CD4-positive, CD25-positive, alpha-beta regulatory T cell (primary cell): ENCODE measurements at places on chromosomes 2 and 18. TPM values are rescaled to one million over a fixed set of nuclear protein-coding genes. Genes with fewer than 3 reads are reported as not detected.

Gene XRCC5
- 178 TPM for total RNA-seq

Gene CNDP1
- total RNA-seq = 0.15 TPM

Gene MPV17
- 56.7 TPM for total RNA-seq

Gene CGREF1
- total RNA-seq = not detected

Gene STRN
- total RNA-seq = 34.8 TPM

Gene POU3F3
- total RNA-seq = not detected

Gene FHOD3
- total RNA-seq = not detected

DNA sequence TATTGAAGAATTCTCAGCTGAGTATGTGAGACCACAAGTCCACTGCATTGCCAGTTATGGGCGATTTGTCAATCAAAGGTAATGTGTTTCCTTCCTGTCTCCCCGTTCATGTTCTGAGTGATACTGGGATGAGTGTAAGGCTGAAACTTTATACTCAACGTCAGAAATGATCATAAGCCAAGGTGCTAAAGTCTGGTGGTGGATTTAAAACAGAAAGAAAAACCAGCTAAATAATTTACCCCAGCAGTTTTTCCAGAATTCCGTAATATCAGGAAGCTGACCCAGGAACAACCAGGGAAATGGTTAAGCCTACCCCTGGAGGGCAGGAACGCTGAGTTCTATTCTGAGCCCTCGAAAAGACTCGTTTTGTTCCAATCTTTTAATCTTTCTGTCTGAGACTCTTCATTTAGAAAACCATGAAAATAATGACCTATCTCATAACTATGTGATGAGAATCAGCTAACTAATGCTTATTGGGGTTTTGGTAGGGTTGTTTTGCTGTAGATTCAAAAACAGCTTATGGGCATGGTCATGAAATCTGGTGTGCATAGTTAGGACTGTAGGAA lies 149.6 kb downstream of the LAMA3 start:
- H3K27ac ChIP-seq = no peak overlapping the region
- H3K4me3 ChIP-seq = no peak overlapping the region
- peak; percentile 37 for DNase-seq
- no peaks in the 10 kb centered on the region for H3K4me1 ChIP-seq
- no peaks in the 10 kb centered on the region for H3K27me3 ChIP-seq

DNA sequence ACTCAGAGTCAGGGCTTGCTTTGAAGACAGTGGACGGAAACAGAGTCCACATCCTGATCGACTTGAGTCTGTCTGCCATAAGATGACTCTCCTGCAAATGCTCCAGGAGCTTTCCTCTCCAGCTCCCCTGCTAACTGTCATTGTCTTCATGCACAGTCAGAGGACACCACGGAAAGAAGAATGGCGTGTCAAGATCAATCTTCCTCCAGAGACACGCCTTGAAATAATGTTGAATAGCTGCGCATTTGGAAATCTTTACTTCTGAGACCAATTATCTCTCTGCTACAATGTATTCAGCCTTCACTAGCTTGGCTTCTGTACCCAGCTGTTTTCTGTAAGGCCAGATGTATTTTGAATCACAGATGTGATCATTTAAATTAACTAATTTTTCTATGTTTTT lies 457.2 kb downstream of the CDH2 start:
- no peak for DNase-seq
- H3K27ac ChIP-seq = no peak overlapping the region
- H3K4me1 ChIP-seq = no peaks in the 10 kb centered on the region
- H3K4me3 ChIP-seq = no peak overlapping the region
- H3K27me3 ChIP-seq = no peaks in the 10 kb centered on the region
- H3K36me3 ChIP-seq = no peaks in the 10 kb centered on the region

GRCh38 chr18:6561420-6561861 lies 146.7 kb upstream of the L3MBTL4 start:
- H3K27me3 ChIP-seq = no peaks in the 10 kb centered on the region
- no peaks in the 10 kb centered on the region for H3K4me1 ChIP-seq
- no peak overlapping the region for H3K27ac ChIP-seq
- no peak overlapping the region for H3K4me3 ChIP-seq
- H3K36me3 ChIP-seq = no peaks in the 10 kb centered on the region
- no peak for DNase-seq

- no peaks in the 10 kb centered on the region for H3K27me3 ChIP-seq
- no peaks in the 10 kb centered on the region for H3K4me1 ChIP-seq
- DNase-seq = no peak
- no peak overlapping the region for H3K4me3 ChIP-seq
Measured at GRCh38 chr2:42853549-42854206, 61.3 kb upstream of the HAAO start.

GRCh38 chr18:34909637-34910364 lies 131.4 kb upstream of the MAPRE2 start:
- H3K4me1 ChIP-seq = no peaks in the 10 kb centered on the region
- no peak for DNase-seq
- H3K4me3 ChIP-seq = no peak overlapping the region
- no peaks in the 10 kb centered on the region for H3K36me3 ChIP-seq

DNA sequence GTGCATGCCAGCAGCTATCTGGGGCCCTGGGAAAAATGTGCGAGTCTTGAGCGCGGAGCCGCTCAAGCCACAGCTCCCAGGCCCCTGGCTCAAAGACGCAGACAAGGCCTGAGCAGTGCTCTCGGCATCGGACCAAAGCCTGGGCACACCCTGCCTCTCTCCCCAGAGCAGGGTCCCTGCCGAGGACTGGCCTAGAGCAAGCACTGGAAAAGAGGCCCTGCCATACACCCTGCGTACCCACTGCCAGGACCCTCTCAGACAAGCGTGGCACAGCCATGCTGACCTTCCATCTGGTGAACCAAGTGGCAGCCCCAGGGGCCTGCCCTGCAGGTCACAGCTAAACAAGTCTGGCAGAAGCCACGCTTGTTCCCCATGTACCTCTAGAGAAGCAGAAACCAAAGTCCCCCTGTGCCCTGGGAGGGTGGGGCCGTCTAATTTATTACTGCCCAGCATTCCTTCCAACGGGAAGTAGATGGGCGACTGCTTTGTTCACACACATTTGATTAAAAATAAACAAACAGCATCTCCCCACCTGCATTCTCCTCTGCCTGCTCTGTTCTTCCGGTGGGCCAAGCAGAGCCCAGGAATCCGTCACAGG lies 14.0 kb downstream of the STK25 start:
- H3K36me3 ChIP-seq = peaks cover 23% of the 10 kb centered on the region
- H3K4me1 ChIP-seq = no peaks in the 10 kb centered on the region
- no peak for DNase-seq
- no peak overlapping the region for H3K4me3 ChIP-seq
- H3K27ac ChIP-seq = no peak overlapping the region

DNA sequence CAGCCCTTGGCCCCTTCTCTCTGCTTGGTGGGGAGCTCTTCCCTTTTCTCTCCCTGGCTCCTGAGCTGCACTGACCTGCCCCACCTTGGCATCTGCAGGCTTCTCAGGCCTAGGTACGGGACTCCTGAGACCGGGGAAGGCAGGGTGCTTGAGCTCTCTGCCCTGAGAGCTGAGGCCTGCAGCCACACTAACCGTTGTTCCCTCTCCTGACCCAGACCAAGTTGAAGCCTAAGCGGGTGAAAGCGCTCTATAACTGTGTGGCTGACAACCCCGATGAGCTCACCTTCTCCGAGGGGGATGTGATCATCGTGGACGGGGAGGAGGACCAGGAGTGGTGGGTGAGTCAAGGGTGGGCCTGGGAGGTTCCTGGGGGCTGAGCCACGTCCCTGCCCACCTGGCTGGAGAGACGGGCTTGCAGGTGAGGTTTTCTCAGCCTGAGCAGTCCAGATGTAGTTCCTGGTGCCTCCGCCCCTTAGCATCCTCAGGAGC lies 22.2 kb downstream of the ITGB1BP1 start:
- H3K27me3 ChIP-seq = no peaks in the 10 kb centered on the region
- DNase-seq = no peak
- no peak overlapping the region for H3K27ac ChIP-seq
- no peaks in the 10 kb centered on the region for H3K4me1 ChIP-seq

- H3K4me1 ChIP-seq = no peaks in the 10 kb centered on the region
- H3K36me3 ChIP-seq = no peaks in the 10 kb centered on the region
- no peaks in the 10 kb centered on the region for H3K27me3 ChIP-seq
- no peak overlapping the region for H3K4me3 ChIP-seq
Measured at GRCh38 chr2:71552356-71552755, 99.0 kb downstream of the DYSF start.

- no peaks in the 10 kb centered on the region for H3K27me3 ChIP-seq
- H3K4me3 ChIP-seq = no peak overlapping the region
- DNase-seq = no peak
- H3K27ac ChIP-seq = no peak overlapping the region
- no peaks in the 10 kb centered on the region for H3K4me1 ChIP-seq
- no peaks in the 10 kb centered on the region for H3K36me3 ChIP-seq
Measured at GRCh38 chr18:39805218-39805617, 2149.8 kb upstream of the PIK3C3 start.

GRCh38 chr2:195017890-195018289 lies 639.1 kb upstream of the SLC39A10 start:
- H3K4me1 ChIP-seq = no peaks in the 10 kb centered on the region
- H3K27me3 ChIP-seq = no peaks in the 10 kb centered on the region
- H3K27ac ChIP-seq = no peak overlapping the region
- no peak overlapping the region for H3K4me3 ChIP-seq

DNA sequence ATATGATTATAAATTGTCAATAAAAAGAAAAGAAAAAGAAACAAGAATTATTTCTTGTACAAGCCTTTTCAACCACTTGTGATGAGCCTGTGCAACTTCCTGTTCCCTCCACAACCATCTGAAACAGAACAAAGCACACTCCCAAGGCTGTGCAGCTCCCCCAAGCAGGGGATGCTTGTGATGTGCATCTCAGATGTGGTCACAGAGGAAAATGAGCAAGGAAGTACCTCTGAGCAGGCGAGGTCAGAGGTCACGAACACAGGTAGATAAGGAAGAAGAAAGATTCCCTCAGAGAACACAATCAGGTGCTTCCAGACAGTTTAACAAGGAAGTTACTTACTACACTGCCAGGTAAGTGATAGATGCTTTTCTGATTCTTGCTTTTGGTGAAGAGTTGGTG lies 274.8 kb upstream of the SLC39A10 start:
- H3K36me3 ChIP-seq = no peaks in the 10 kb centered on the region
- peak overlapping the region; percentile 14 for H3K27ac ChIP-seq
- H3K4me1 ChIP-seq = peaks cover 6% of the 10 kb centered on the region
- H3K27me3 ChIP-seq = no peaks in the 10 kb centered on the region

GRCh38 chr2:6917761-6918421 lies 679 bp downstream of the RNF144A start:
- peaks cover 12% of the 10 kb centered on the region for H3K27me3 ChIP-seq
- DNase-seq = no peak
- H3K27ac ChIP-seq = no peak overlapping the region
- H3K4me1 ChIP-seq = peaks cover 24% of the 10 kb centered on the region
- peak overlapping the region; percentile 59 for H3K4me3 ChIP-seq

- H3K27me3 ChIP-seq = peaks cover 42% of the 10 kb centered on the region
- no peaks in the 10 kb centered on the region for H3K36me3 ChIP-seq
- H3K4me3 ChIP-seq = peak overlapping the region; percentile 42
- no peak overlapping the region for H3K27ac ChIP-seq
- peaks cover 9% of the 10 kb centered on the region for H3K4me1 ChIP-seq
Measured at GRCh38 chr2:175003875-175004729, 1.1 kb downstream of the CHN1 start.

DNA sequence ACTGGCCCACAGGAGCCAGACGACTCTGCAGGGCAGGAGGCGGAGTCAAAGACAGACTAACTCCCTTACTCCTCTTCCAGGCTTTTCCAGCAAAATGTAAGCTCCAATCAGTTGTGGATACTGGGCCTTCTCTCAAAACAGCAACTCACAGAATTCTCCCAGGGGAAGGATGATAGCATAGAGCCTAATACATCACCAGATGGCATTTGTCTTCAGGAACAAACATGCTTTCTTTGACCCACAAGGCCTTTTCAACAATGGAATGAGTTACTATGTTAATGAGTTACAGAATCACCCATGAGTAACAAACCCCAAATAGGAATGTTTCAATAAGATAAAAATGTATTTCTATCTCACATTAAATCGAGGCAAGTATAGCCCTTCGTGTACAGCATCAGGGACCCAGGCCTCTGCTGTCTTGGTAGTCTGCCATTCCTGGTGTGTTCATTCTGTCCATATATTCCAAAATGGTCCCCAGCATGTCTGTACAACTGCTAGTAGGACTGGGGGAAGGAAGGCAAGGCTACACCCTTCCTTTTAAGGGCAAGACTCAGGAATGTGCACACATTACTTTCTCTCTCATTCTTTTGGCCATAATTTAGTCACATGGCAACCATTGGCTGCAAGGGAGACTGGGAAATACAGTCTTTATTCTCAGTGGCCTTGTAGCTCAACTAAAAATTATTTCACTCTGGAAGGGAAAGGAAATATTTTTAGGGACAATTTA lies 76.4 kb downstream of the BOD1L2 start:
- H3K4me1 ChIP-seq = no peaks in the 10 kb centered on the region
- H3K27ac ChIP-seq = no peak overlapping the region
- H3K4me3 ChIP-seq = no peak overlapping the region
- DNase-seq = no peak

- no peak for DNase-seq
- H3K27ac ChIP-seq = no peak overlapping the region
- no peaks in the 10 kb centered on the region for H3K27me3 ChIP-seq
- no peak overlapping the region for H3K4me3 ChIP-seq
- peaks cover 32% of the 10 kb centered on the region for H3K36me3 ChIP-seq
- H3K4me1 ChIP-seq = peaks cover 20% of the 10 kb centered on the region
Measured at GRCh38 chr2:233387225-233387624, 32.9 kb downstream of the DGKD start.

DNA sequence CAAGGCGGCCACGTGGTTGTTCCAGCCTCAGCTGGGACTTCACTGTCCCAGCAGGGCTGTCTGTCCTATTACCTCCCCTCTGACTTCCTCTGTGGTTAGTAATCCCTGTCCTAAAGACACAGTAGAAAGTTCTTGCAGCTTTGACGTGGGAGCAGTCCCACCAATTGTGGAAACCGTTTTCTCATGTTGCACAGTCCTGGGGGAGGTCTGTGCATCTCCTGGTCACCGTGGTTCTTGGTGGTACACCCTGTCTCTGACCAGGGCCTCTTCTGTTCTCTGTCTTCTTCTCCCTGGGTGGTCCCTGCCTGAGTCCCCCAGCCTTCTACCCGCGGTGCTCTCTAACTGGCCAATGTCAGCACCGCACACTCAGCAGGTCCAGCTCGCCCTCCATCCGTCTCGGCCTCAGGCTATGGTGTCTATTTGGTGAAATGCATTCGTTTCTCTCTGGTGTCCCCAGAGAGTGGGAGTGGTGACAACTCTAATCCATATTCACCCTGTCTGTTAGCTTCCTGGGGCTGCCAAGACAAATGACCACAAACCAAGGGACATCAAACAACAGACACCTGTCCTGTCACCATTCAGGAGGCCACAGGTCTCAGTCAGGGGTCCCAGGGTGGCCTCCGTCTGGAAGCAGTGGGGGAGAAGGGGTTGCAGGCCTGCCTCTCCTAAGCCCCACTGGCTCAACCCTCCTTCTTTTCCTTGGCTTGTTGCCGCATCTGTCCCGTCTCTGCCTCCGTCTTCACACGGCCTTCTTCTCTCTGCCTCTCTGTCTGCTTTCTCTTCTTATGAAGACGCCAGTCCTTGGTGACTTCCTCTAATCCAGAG lies 99.8 kb downstream of the SH3BP4 start:
- no peaks in the 10 kb centered on the region for H3K4me1 ChIP-seq
- no peak overlapping the region for H3K27ac ChIP-seq
